Small intestine (tissue), 16 donors: ENCODE measurements at places on chromosomes 12 and 14.

DNA sequence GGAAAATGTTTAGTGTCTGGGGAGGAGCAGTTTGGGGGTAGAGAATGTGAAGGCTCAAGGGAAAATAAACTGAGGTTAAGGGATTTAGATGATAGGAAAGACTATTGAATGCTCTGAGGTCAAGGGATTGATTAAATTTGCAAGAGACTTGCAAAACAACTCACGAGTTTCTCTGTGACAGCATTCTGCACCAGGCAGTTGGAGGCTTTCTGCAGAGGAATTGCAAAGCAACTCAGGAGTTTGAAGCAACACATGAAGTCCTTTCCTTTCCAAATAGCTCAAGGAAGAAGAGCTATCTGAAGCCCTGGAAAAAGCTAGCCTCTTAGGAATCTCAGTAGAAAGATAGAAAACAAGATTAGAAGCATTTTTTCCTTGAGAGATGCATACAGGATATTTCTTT lies 23.9 kb downstream of the SLC7A8 start:
- DNase-seq: no peak

- DNase-seq: no peak
Observed at GRCh38 chr14:36515896-36516718, 3.9 kb downstream of the NKX2-1 start.

DNA sequence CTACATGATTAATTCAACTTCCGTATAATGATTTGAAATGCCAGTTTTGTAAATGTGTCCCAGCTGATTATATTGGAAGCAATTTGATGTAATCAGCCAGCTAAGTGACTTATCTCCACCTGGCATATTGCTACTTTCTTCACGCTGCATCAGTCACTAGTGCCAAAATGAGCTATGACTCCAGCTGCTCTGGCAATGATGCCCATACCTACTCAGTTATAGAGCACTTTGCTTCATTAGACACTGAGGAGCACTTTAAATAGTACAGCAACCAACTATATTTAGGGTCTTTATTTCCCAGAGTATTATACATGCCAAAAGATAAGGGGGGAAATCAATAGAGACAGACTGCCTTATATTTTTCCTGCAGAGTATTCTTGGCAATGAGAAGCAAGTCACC lies 67.9 kb upstream of the LIN7A start:
- DNase-seq: no peak

GRCh38 chr14:27668531-27668930 lies 1070.7 kb upstream of the NOVA1 start:
- no peak for DNase-seq

GRCh38 chr14:87901236-87901635 lies 91.7 kb downstream of the GALC start:
- DNase-seq: no peak

DNA sequence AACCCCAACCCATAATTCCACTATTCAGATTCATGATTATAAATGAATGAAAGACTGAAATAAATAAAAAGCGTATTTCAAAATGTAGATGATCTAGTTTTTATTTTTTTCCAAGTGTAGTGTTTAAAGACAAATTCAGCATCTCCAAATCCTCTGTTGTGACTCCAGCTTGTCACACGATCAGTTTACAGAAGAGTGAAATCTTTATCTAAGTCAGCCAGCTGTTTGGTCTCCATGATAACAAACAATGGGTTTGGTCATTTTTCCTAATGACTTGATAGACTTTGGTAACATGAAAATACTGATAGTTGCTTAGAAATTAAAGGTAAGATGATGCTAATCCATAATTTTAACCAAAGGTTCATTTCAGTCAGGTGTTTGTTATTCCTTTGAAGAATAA lies 114.5 kb upstream of the RASSF8 start:
- DNase-seq: no peak

GRCh38 chr12:27564612-27565213 lies 40.7 kb downstream of the PPFIBP1 start:
- DNase-seq: no peak

DNA sequence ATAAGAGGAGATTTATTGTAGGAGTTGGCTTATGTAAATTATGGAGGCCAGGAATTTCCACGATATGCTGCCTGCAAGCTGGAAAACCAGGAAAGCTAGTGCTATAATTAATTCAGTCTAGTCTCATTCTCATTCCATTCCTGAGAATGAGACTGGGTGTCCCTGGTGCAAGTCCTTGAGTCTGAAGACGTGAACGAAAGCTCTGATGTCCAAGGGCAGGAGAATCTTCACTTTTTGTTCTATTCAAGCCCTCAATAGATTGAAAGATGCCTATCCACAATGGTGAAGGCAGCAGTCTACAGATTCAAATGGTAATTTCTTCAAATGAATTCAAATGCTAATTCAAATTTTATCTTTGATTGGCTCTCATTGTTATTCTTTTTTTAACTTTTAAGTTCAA lies 851.1 kb upstream of the MGAT4C start:
- no peak for DNase-seq

- DNase-seq: no peak
Observed at GRCh38 chr12:84691266-84691665, 221.3 kb downstream of the SLC6A15 start.

GRCh38 chr12:108151533-108152169 lies 22.6 kb downstream of the WSCD2 start:
- no peak for DNase-seq

DNA sequence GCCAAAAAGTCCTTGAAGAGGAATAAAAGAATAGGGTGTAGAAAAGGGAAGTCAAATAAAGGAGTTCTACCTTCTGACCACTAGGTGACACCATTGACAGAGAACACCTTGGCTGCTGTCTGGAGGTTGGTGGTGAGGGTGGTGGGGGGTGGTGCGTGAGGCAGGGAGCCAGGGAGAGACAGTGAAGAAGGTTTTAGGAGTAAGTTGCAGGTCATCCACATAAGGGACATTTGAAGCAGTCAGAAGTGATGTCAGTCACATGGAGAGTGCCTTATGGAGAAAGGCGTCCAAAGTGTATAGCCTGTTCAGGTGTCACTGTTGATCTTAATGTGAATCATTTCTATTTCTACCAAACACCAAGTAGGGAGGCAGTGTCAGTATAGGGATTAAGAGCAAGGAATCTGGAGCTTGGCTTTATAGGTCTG lies 279.3 kb upstream of the DDHD1 start:
- peak; percentile 25 for DNase-seq

- no peak for DNase-seq
Observed at GRCh38 chr14:71665781-71666180, 266.4 kb upstream of the RGS6 start.

- no peak for DNase-seq
Observed at GRCh38 chr12:75961878-75962277, 69.7 kb downstream of the PHLDA1 start.

DNA sequence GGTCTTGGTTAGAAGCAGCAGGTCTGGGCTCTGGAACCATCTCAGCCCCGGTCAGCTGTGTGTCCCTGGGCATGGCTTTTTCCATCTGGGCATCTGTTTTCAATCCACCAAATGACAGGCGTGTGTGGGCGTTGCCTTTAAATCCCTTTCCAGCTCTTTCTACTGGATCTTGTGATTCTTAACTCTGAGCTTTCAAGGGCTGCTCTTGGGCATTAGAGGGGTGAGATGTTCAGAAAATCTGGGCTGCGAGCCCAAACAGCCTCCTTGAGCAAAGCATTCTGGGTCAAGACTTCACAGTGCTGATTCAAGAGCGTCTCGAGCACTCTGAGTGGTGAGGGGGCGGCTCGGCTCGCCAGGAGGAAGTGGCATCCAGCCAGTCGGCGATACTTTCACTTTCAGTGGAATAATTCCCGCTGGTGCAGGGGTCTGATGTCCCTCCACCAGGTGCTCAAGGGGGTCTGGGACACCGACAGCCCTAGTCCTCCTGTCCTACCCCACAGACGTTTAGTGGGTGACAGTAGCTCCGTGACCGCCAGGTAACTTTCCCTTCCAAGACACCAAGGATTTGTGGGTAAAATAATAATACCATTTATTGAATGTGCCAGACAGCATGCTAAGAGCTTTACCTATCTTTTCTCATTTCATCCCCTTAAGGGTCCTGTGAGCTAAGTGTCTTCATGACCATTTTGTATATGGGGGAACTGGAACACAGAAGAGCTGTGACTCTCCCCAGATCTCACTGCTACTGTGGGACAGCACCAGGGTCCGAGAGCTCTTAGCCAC lies 114.0 kb downstream of the PLXNC1 start:
- DNase-seq: peak; percentile 77

- no peak for DNase-seq
Observed at GRCh38 chr14:86027144-86027543, 497.2 kb downstream of the FLRT2 start.

DNA sequence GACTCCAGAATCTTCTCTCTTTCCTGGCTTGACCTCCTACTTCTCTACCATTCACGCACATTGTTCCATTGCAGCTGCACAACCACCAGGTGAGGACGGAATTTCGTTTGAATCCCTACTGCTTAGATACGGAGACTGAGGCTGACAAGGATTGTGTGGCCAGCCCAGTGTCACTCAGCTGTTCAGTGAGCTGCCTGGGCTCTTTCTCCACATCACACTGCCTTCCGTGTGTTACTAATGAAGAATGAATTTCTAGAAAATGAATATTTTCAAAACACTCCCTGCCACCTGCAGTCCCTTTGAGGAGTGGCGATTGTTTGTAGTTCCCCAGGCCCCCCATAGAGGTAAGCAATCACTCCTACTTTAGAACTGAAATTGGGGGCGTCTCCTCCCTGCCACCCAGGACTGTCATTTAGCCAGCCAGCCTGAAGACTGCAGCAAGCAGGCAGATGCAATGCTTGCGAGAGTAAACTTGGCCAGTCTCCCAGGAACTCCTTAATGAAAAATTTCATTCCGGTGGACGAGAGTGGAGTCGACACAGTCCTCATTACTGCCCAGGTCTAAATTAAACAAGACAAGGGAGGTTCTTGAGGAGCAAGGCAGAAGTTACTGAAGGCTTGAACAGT lies 239.7 kb downstream of the SLC41A2 start:
- DNase-seq: no peak

DNA sequence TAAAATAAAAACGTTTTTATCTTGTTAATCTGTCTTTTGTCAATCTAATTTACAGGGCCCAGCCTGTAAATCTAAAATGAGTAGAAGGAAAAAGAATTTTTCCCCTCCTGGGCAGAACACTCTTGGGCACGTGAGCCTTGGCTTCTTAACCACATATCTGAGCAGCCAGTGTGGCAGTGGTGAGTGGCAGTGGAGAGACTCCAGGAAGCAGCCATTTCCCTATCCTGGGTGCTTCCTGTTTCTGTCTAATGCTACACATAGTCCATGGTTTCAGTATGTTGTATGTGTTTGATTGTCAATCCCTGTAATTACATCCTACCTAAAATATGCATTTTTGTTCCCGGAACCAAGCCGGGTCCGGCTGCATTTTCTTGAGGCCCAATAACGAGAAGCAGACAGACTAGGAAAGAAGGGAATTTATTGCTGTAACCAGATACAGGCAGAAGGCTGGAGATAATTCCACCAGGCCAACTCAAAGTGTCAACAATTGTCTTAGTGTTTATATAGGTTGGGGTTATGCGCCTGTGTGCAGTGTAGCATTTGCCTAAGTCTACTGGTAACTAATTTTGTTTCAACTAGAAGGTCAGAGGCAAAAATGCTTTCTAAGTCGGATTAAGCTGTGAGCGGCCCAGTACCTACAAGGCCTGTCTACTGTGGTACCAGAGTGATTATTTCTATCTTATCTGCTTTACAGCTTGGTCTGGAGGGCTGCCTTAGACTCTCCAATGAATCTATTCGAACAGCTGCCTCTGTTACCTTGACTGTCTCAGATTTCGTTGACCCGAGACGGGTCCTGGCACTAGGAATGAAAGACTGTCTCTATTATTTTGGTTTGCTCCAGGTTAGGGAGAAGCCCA lies 82.4 kb upstream of the RESF1 start:
- DNase-seq: peak; percentile 5

DNA sequence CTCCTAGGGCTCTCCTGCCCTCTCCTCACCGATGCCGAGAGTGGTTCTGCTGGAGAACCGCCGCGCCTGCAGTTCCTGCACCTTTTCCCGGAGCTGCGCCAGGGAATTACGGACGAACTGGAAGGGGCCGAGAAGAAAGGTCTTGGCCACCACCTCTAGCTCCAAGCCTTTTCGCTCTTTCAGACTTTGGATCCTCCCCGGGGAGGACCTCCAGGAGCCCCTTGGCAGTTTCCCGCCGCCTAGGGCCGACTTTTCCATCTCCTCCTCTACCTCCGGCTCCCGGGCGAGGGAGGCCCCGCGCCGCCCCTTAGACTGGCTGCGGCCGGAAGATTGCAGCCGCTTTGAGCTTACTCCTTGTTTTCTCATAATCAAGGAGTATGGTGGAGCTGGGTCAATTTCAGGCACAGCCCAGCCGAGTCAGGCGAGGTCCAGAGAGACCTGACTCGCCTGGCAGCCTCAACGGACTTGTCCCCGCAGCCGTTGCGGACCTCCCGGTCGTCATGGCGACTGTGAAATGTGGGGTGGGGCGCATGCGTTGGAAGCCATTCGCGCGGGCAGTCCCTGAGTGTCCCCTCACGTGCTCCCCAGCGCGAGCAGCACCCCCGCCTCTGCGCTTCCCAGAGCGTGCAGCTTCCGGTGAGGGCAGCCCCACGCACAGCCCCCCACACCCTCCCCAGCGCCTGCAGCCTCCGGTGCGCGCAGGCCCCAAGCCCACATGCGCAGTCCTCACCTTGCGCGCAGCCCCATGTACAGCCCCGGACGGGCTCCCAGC lies at the start of gene DPY19L2:
Gene DPY19L2, minus strand, starts transcription at position 466 of the 772 bp plus-strand sequence. Its CDS starts 100 bp downstream, at position 366.
- DNase-seq: peak; percentile 81

DNA sequence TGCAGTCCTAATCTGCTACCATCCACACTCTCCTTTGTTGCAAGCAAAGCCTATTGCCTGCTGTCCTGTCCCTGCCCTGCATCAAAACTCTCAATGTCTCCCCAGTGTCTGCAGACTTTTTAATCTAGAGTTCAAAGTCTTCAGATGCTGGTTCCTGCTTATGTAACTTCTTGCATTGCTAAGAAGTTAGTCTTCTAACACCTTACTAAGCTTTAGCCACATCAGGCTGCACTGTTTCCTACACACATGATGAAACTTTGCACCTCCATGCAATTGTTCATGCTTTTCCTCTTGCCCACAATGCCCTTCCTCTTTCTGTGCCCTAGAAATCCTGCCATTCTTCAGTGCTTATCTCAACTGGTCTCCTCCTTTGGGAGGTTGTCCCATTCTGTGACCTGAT lies 16.2 kb upstream of the DICER1 start:
- DNase-seq: peak; percentile 92

GRCh38 chr14:52926953-52927352 lies 23.9 kb downstream of the FERMT2 start:
- no peak for DNase-seq

DNA sequence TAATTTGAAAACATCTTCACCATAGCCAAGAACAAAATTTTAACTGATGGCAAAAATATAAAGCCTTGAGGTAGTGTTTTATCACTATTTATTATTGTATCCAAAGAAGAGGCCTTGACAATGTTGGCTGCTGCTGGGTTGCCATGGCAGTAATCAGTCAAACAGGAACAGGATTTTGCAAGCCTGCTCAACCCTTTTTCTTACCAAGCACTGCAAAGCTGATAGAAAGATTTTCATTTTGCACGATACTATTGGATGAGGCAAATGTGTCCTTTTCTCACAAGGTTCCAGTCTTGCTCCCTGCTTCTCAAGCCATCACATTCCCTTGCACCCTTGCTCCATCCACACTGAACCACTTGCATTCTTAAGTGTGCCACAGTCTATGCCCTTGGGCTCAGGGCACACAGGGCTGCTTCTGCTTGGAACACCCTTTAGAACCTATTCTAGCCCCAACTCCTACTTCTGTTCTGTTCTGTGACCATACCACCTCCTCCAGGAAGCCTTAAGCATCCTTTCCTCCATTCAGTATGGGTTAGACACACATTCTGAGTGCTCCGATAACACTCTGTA lies 76.5 kb upstream of the AMIGO2 start:
- no peak for DNase-seq

- DNase-seq: peak; percentile 18
Observed at GRCh38 chr12:20716037-20716436, 20.9 kb downstream of the SLCO1C1 start.
